ENCODE measurements at places on chromosomes 16 and 17.

- DNase-seq: no peak
These were observed 7.4 kb downstream of the CMIP start for GRCh38 chr16:81451753-81452680.

DNA sequence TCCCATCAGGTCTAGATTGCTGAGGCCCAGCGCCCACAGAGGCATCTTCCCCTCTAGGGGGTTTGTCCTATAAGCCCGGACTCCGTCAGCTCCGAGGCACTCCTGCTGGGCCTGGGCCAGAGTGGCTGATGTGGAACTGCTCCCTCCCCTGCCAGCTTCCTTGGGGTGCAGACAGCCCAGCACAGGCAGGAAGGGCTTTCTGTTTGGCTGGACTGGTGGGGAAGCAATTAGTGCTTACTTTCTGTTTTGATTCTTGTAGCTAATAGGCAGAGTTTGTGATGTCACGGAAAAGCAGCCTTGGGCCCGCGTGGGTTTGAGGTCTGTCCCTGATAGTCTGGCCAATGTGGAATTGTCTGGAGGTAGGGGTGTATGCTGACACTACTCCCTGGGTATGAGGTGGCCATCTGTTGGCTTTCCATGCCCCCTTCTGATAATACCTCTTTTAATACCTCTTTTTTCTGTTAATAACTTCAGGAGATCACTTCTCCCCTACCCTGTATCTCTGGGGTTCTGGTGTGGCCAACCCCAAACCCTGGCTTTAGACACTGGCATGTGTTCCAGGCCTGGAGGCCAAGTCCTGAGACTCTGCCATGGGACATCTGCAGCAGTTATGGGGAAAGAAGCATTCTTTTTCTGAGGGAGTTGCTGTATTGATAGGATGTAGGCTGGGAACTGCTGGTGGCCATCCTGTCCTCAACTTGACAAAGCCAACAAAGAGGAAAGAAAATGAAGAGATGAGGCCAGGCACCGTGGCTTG lies 190.9 kb downstream of the RAB11FIP4 start:
- DNase-seq: no peak

- DNase-seq: no peak
These were observed 11.0 kb upstream of the EEF2KMT start for GRCh38 chr16:5108505-5109158.

DNA sequence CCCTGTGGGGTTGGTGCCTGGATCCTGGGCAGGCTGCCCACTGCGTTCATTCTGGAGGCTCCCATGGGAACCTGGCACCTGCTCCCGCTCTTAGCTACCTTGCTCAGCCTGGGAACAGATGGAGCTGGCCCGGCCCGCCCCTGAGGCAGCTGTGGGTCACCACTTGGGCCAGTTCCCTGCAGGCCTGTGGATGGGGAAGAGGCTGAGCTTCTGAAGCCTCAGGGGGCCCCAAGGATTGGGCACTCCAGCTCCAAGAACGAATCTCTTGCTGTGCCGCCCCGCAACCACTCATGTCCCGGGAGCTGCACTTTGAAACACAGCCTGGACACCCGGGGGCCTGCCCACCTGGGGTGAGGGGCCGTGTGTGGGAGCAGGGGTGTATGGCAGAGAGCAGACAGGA lies 37.7 kb downstream of the BAHCC1 start:
- no peak for DNase-seq

GRCh38 chr17:75856062-75856756 lies 1.1 kb upstream of the WBP2 start:
- DNase-seq: peak; percentile 44

GRCh38 chr17:67415291-67415690 lies 38.2 kb downstream of the PITPNC1 start:
- no peak for DNase-seq

GRCh38 chr16:57324749-57325148 lies 33.8 kb upstream of the CCL22 start:
- DNase-seq: no peak

- DNase-seq: no peak
These were observed 29.5 kb upstream of the GSE1 start for GRCh38 chr16:85583491-85584181.

- DNase-seq: peak; percentile 56
These were observed 117.4 kb downstream of the IRF8 start for GRCh38 chr16:86016201-86016965.

- no peak for DNase-seq
These were observed 114.5 kb downstream of the SMG6 start for GRCh38 chr17:2188971-2189630.

GRCh38 chr16:57372372-57373116 lies at the start of gene CX3CL1:
TSS of gene CX3CL1 (plus strand) at chr16:57372490. CDS start at chr16:57372569, 79 bp downstream.
- DNase-seq: no peak

- DNase-seq: no peak
These were observed 490.3 kb downstream of the MAF start for GRCh38 chr16:79110242-79110641.

GRCh38 chr16:51392521-51393187 lies 241.6 kb upstream of the SALL1 start:
- DNase-seq: no peak

DNA sequence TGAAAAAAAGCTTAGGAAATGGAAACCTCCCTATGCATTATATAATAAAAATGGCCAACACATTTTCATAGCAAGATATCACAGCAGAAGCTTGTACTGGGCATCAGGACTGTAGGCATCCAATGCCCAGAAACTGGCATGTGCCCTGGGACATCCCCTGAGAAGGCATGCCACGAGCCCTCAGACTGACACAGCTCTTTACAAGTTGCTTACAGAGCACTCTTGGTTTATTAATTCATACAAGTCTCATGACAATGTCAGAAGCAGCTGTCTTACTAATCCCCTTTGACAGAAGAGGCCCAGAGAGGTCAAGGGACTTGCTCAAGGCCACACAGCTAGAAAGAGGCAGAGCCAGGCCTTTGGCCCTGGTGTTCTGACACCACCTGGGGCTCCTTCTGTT lies 5.6 kb upstream of the CCL2 start:
- no peak for DNase-seq

GRCh38 chr16:23952128-23952970 lies 116.6 kb downstream of the PRKCB start:
- no peak for DNase-seq

GRCh38 chr17:75516619-75517296 lies 430 bp downstream of the TSEN54 start:
- no peak for DNase-seq

- DNase-seq: no peak
These were observed 60.3 kb upstream of the CIBAR2 start for GRCh38 chr16:85172455-85173145.

- DNase-seq: no peak
These were observed 470.7 kb upstream of the RBFOX1 start for GRCh38 chr16:6861815-6862477.

- DNase-seq: no peak
These were observed 94.6 kb upstream of the TBX2 start for GRCh38 chr17:61305024-61305423.

DNA sequence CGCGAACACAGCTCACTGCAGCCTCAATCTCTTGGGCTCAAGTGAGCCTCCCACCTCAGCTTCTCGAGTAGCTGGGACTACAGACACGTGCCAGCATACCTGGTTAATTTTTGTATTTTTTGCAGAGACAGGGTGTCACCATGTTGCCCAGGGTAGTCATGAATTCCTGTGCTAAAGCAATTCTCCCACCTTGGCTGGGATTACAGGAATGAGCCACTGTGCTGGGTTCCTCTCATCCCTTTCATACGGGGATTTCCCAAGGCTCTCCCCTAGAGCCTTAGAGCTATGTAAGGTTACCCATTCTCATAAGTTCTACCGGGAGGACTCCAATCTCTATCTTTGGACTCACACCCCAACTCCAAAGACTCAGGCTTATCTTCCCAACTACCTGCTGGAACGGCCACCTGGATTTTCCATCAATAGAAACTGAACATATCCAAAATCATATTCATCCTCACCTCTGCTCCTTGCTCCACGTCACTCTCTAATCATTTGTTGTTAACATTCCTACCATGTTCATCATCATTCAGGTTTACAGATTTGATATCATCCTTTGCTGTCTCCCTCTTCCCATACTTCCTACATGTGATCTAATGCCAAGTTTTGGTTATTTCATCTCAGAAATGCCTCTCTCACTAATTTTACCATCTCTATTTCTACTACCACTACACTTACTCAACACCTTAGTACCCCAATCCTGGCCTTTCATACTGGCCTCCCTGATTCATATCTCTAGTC lies 92.5 kb downstream of the NCOR1 start:
- DNase-seq: no peak

GRCh38 chr16:337437-337836 lies 15.1 kb downstream of the AXIN1 start:
- no peak for DNase-seq

DNA sequence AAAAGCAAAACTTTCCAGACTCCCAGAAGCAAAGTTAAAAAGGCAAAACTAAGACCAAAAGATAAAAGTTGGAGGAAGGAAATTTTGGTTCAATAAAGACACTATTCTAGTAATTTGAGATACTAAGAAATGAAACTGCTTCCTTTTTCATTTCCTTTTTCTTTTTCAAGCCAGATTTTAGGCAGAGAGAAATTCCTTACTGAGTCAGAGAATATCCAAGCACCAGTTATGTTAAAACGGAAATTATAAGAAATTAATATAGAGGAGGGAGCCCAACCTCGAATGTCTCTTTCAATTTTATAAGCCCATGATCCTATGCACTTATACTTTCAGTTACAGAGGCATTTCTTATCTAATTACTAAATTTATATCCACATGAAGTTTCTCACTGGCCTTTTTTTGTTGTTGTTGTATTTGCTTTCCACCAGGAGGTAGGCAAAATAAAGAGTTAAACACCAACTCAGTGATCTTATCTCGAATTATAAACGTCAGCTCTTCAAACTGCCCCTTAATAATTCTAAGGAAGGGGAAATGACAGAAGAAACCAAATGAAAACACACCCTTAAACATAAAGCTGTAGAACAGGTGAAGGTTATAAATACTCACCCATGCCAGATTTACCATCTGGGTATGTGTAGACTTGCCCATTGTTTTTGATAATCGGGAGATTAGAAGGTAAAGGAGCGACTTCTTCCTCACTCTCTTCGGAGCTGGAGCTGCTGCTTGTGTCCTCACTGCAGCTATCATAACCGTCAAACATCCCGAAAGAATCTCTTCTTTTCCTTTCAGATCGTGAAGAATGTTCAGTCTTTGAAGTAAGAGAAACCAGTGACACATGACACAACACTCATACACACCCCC lies 35.2 kb downstream of the MBTD1 start:
- DNase-seq: no peak

GRCh38 chr17:17626840-17627239 lies 35.3 kb upstream of the PEMT start:
- DNase-seq: no peak

DNA sequence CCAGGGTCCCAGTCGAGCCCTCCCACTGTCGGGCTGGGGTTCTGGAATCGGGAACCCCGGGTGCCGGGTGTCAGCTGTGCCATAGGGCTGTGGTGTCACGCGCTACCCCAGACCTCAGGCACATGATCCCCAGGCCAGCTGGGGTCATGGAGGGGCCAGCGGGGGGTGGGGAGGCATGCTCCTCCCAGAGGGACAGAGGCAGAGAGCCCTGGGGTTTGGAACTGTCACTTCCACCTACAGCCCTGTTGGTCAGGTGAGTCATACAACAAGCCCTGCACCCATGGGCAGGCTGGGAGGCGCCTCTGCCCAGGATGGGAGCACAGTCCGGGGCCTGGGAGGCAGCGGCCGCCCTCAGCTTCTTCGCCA lies 63.0 kb downstream of the BAIAP2 start:
- no peak for DNase-seq

DNA sequence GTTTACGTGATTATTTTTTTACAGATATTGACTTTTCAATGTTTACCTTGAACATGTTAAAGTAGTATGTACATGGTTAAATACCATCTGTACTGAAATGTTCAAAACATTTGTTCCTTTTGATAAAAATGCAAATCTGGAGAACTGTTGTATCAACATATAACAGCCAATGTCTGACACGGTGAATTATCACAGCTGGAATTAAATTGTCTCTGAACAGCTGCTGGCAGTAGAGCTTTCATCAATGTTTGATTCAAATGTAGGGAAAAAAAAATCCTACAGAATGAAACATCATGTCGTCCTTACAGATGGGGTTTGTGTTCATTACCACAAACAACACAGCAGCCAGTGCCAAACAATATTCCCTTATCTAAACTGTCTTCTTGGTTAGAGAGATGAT lies 79.9 kb downstream of the TOX3 start:
- no peak for DNase-seq

GRCh38 chr17:30443721-30444120 lies 33.5 kb upstream of the GOSR1 start:
- no peak for DNase-seq

DNA sequence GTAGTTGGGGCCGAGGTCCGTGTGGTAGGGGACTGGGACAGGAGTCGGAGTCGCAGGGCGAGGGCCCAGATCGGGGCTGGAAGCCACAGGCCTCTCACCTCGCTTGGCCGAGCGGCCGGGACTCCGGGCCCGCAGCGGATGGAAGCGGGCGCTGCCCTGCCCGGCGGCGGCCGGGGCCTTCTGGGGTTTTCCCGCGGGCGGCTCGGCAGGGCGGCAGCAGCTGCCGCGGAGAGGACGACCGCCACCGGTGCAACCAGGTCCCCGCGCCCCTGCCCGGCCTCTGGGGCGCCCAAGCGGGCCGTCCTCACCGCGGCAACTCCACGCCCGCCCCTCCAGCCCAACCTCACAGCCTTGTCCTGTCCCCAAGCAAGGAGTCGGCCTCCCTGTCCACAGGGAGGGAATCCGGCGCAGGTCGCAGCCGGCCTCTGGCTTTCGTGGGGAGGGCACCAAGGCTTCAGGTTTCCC lies 15.6 kb upstream of the UTP6 start:
- DNase-seq: no peak
